ENCODE measurements at places on chromosomes 7 and 10.

DNA sequence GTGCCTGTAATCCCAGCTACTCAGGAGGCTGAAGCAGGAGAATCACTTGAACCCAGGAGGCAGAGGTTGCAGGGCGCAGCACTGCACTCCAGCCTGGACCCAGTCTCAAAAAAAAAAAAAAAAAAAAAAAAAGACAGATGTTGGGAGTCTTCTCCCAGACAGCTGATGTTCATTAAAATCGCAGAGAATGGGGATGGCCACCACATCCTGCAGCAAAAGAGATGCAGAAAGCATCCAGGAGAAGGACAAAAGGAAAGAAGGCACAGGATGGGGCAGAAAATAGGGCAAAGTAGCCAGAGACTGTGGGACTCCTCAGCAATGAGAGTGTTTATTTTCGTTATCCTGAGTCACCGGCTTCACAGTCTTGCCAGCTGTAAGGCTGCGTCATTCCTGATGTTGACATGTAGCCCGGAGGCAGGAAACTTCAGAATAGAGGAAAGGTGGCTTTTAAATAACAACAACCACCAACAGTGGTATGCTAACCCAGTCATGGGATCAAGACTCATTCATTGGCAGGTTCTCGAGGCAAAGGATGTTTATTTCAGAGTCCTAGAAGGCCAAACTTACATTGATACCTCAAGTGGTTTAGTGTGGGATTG, 149.5 kb upstream of the SVIL start:
- no peak for DNase-seq

DNA sequence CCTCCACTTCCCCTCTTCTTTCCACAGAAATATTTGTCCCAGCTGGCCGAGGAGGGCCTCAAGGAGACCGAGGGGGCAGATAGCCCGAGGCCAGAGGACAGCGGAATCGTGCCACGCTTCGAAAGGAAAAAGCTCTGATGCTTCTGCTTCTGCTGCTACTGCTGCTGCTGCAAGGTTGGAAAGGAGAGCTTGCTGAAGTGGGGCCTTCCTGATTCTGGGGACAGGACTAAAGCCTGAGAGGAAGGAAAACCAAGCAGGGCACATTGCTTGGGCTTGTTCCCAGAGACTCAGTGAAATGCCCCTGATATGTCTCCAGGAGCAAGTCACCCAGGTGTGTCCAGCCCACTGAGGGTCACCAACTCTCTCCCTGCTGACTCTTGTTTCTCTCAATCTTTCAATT, 35.9 kb upstream of the PDCD4 start:
- DNase-seq = no peak

DNA sequence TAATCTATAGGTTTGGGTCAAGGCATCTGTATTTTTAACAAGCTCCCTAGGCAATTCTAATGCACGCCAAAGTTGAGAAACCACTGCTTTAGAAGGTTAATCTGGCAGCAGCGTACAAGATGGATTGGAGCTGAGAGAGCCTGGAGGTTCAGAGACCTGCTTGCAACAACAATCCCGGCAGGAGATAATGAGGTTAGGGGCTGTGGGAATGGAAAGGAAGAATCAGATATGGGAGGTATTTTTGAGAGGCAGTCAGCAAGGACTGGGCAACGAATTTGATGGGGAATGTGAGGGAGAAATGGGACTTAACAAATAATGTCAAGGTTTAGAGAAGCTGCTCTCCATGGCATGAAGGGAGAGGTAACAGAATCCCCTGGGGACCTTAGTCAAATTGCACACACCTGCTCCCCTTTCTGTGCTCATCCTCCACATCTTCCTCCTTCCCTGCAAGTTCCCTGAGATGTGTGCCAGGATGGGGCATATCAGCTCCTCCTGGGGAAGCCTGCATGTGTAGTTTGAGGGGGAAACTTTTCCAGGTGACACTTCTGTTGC, 731.0 kb upstream of the GALNT17 start:
- no peak for DNase-seq

DNA sequence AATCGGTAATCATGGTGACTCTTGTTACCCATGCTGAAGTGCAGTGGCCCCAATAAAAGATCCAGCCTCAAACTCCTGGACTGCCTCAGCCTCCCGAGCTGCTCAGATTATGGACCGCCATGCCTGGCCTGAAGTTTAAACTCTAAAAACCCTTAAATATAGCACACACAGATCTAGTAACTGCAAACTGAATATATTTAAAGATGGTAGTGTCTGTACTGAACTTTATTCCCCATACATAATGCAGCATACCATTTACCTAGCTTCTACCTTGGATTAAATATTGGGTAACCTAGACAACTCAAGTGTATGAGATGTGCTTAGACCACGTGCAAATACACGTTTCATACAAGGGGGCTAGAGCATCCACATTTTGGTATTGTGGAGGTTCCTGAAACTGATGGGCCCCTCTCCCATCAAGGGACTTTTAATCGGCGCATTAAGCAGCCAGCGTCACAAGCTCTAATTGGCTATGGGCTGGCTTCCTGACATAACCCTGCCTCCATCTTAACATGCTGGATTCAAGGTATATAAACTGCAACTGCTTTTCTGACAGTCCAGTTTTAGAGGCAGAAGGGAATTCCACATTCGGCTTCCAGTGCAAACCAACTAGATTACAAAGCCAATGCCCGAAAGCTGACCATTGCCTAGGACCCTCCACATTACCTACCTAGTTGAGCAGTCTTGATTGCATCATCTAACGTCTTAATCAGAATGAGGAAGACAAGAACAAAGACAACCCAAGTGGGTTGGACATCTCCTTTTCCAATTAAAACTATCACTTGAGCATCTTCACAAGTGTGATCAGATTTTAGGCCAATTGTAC, 13.0 kb downstream of the HNRNPA2B1 start:
- DNase-seq = no peak

DNA sequence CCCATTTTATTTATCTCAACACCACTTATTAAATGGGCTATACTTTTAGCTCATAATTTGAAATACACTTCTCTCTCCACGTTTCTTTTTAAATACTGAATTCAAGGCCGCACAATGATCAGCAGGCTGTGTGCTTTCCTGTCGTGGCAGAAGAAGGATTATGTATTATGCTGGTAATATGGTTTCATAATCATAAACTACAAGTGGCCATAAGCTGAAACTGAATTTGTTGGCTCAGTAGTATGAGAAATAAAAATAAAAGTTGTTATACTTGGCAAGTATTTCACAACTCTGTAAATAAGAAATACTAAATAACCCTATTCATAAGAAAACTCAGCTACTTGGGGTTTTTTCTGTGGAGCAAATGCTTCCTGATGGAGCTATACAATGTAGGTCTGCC, 313.6 kb downstream of the DOCK4 start:
- no peak for DNase-seq

GRCh38 chr10:61627266-61627665, 35.5 kb upstream of the CABCOCO1 start:
- no peak for DNase-seq

DNA sequence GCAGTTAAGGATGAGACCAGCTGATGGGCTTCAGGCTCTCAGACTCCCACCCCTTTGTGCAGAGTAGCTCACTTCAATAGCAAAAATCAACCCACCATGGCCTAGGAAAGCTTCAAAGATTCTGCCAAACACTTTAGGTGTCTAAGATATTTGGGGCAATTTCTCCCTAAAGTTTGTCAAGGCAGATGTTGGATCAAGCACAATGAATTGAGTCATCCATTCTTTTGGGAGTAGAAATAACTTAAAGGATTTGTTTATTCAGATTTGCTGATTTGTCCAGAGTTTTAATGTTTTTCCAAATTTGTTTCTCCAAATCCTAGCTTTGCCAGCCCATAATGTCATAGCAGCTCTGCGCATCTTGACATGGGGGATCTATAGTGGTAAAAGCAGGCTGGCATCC, 855.1 kb downstream of the LRMDA start:
- no peak for DNase-seq

Data from nephron progenitor cell (in vitro differentiated cells).